ENCODE measurements at places on chromosomes 12 and 14. TPM values are rescaled to one million over a fixed set of nuclear protein-coding genes. Genes with fewer than 3 reads are reported as not detected.

The RD3L gene
- not detected for polyA plus RNA-seq

DNA sequence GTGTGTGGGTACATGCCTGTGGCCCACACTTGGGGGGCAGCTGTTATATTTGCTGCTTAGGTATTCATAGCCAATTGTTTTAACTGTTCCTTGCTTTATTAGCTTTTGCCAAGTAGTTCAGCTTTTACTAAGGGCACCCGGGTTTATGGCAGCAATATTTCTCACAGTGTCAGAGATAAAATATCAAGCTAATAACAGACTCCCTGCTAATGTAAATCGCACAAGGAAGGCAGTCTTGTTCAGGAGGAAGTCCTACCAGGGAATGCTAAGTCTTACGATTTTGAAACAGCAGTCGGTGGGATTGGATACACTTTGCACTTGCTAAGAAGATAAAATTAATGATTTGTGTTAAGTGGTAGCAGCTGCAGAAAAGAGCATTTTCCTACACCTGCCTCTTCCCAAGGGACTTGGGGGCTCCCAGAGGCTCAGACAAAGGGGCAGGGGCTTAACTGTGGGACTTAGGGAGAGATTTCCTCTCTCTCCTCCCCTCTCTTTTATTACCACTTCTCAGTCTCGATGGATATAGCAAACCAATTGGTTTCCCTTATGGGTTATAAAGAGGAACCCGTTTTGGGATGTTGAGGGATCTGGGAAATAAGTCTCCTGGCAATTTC is 175.1 kb downstream of the NRXN3 start:
- DNase-seq, result no peak

The ABCC9 gene
- not detected for polyA plus RNA-seq

The NYNRIN gene
- 0.17 TPM for polyA plus RNA-seq

The PPP1R13B gene
- 2.8 TPM for polyA plus RNA-seq

DNA sequence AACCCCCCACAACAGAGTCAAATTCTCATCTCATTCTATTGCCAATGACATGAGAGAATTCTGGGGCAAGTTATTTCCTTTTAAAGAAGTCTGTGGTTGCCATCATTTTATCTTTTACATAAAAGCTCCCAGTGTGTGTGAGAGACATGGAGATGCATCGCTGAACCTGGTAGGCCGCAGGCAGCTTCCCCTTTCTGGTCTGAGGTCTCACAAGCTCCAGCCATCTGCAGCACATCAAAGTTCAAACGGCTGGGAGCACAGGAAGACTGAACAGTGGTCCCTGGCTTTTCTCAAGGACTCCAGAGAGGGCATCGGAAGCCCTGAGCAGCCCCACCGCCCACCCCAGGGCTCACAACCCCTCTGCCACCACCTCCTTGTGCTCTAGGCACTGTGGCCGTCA is 141.7 kb downstream of the RIMBP2 start:
- DNase-seq, result no peak

- no peak for DNase-seq
These were observed 80.4 kb downstream of the DAD1 start for GRCh38 chr14:22508662-22509035.

DNA sequence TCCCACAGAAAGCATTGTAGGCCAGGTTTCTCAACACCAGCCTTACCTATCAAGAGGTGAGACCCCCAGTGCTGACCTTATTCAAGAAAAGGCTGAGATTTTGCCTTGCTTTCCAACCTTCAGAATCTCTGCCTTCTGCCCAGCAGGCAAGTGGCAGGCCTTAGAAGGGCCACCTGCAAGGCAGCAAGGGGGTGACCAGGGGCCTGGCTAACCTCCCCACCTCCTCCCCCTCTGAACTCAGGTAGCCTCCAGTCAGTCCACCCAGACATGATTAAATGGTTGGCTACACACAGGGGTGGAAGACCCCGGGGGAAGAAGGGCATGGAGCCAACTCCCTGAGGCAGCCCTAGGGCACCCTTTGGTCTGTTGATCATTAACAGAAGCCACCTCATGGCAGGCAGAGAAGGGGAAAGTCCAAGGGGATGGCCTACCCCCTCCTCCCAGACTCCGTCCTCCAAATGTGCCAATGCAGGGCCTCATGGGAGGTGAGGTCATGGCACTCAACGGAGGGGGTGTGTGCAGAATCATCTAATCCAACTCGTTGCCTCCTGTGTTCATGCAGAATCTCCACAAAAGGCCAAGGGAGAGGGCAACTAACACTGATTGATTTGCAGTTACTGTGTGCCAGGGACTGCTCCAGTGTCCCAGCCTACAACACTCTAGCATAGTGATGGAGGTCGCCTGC is 8.5 kb downstream of the ZFP36L1 start:
- DNase-seq, result peak; percentile 97

The WNT1 gene
- polyA plus RNA-seq, result not detected

The SSPN gene
- 2.0 TPM for polyA plus RNA-seq

The DNAI7 gene
- polyA plus RNA-seq, result 0.66 TPM

DNA sequence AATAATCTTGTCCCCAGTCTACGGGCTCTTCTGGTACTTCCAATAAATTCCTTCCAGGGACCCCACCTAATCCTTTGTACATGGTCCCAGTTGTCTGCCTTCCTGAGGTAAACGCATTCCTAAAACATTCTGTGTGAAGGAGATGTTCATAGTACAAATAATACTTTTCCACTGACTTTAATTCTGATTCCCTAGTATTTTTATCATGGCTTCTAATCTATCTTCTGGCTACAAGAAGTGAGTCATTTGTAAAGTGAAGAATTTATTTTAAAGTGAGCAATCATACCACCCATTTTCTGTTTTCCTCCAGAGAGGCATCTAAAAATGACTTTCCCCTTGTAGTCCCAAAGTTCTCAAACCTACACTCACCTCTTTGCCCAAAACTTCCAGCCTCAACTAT is 65.9 kb upstream of the NUDT4 start:
- no peak for DNase-seq

GRCh38 chr12:116000252-116000651 is 277.2 kb downstream of the MED13L start:
- no peak for DNase-seq

The OVCH1 gene
- not detected for polyA plus RNA-seq

GRCh38 chr12:60494244-60494643 is 898.4 kb downstream of the SLC16A7 start:
- peak; percentile 3 for DNase-seq

DNA sequence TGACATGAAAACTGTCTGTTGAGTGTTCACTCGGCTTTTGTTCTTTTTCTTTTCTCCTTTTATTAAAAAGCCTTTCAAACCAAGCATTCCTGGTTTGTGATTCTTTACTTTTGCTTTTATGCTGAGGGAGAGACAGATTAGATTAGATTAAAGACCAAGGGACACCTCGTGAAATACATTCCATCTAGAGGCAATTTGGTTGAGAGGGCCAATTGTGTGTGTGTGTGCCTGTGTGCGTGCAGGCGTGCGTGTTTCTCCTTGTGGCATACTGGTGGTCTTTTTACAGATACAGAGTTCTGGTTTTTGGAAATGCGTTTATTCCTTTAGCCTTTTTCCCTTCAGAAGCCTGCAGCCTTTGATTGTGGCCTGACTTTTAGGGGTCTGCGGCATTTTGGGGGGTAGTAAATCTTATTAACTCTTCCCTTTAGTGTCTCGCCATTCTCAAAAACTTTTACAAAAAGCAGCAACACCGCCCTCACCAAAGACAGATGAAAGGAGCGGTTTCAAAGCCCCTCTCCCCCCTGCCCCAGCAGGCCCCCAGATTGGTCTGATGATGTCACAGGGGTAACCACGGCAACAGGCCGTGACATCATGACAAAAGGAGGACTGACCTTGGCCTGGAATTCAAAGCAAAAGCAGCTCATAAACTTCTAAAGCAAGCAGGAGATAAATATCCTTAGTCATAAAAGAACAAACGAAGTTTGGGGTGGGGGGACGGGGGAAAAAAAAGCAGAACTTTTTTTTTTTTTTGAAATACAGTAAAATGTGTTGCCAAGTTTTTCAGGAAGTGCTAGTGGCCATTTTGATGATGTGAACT is 84.1 kb upstream of the TBX3 start:
- DNase-seq, result no peak

The SLC7A8 gene
- polyA plus RNA-seq, result 0.35 TPM

DNA sequence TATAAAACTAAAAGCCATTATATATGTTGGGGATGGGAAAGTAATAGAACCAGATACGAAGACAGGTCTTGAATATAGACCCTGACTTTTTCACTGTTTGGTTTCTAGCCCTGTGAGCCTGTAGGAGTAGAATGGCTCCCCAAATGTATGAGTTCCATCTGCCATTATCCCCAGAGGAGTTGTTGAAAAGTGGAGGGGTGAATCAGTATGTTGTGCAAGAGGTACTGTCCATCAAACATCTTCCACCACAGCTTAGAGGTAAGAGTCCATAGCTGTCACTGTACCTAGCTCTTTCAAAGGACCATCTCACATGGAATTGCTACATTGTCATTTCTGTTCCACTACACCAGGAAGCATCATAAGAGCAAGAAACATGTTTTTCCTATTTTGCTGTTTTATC is 1.1 kb downstream of the NCAPD2 start:
- no peak for DNase-seq

- no peak for DNase-seq
These were observed 279.0 kb upstream of the SYT10 start for GRCh38 chr12:33718631-33719030.

The IGFBP6 gene
- 128 TPM for polyA plus RNA-seq

GRCh38 chr12:107951024-107951423 is 176.5 kb downstream of the ASCL4 start:
- DNase-seq, result no peak

DNA sequence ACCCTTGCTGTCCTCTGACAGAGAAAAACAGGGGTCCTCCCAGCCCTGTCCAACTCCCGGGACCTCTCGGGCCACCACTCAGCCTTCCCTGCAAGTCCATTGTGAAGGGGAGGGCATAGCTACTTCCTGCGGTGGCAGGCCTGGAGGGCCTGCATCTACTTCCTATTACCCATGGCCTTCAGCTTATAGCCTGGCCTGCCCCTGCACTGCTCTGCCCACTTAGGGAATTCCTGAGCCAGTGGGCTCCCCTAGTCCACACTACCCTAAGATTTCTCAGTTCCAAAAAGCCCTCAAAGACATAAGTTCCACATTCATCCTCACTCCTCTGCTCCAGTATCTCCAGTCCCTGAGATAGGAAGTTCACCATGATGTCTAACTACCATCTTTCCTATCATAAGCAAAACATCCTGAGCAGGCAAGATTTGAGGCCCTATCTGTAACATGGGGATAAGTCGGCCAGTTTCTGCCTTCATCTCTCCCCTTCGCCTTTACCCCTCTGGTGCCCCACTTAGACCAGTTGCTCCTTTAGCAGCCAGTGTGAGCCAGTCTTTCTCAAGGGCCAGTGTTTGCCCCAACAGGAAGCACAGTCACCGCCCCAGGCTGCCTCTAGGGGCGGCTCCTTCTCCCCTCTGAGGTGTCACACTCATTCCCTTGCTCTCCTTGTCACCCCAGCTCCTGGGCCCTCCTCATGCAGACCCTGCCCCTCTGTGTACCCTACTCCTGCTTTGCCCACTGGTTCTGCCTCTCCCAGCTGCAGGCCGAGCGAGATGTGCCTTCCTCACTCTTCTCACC is 10.9 kb downstream of the HDAC7 start:
- DNase-seq, result no peak

- DNase-seq, result no peak
These were observed 24.4 kb upstream of the EID3 start for GRCh38 chr12:104279164-104279563.

- DNase-seq, result no peak
These were observed 339.3 kb downstream of the EGLN3 start for GRCh38 chr14:33611405-33612196.

The ASB2 gene
- 0.16 TPM for polyA plus RNA-seq

GRCh38 chr12:98332642-98333041 is 182.7 kb upstream of the TMPO start:
- peak; percentile 11 for DNase-seq

The SERPINA12 gene
- polyA plus RNA-seq, result not detected

The IAPP gene
- polyA plus RNA-seq, result not detected

The KCNA1 gene
- not detected for polyA plus RNA-seq

- no peak for DNase-seq
These were observed 76.0 kb upstream of the ACTN1 start for GRCh38 chr14:69055125-69055524.

DNA sequence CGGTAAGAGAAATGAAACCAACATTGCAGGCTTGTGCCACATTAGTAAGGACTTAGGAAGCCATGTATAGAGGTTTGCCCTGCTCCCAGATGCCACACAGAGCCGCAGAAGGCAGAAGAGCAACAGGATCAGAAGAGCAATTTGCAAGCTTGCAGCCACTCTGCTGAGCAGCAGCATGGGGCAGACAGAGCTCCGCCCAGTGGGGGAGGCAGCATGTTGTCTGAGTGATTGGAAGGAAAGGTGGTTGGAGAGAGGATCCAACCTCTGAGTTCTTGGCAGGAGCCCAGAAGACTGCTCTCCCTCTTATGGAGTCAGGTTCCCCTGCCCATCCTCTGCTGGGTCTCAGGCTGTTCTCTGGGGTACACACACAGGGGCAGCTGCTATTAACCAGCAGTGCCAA is 2.3 kb upstream of the KRT6A start:
- DNase-seq, result peak; percentile 41

- DNase-seq, result no peak
These were observed 72.9 kb upstream of the DDX11 start for GRCh38 chr12:31000751-31001150.

The LACRT gene
- not detected for polyA plus RNA-seq

GRCh38 chr14:90091393-90091792 is 29.6 kb downstream of the KCNK13 start:
- no peak for DNase-seq

DNA sequence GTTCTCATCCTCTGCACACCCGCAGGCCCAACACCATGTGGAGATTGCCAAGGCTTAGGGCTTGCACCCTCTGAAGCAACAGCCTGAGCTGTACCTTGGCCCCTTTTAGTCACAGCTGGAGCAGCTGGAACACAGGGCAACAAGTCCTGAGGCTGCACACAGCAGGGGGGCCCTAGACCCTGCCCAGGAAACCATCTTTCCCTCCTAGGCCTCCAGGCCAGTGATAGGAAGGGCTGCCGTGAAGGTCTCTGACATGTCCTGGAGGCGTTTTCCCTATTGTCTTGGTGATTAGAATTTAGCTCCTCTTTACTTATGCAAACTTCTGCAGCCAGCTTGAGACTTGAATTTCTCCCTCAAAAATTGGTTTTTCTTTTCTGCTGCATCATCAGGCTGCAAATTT is 373.5 kb upstream of the CLEC14A start:
- no peak for DNase-seq

The LHX5 gene
- not detected for polyA plus RNA-seq

DNA sequence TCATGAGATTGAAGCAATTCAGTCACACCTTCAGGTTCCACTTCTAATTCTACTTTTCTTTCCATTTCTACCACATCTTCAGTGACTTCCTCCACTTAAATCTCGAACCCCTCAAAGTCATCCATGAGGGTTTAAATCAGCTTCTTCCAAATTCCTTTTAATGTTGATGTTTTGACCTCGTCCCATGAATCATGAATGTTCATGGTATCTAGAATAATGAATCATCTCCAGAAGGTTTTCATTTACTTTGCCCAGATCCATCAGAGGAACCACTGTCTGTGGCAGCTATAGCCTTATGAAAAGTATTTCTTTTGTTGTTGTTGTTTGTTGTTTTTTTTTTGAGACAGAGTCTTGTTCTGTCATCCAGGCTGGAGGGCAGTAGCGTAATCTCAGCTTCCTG is 7.6 kb downstream of the RXYLT1 start:
- DNase-seq, result no peak
